ENCODE measurements at places on chromosomes 2 and 18.

- no peak for DNase-seq
These were observed 104.5 kb downstream of the ZEB2 start for GRCh38 chr2:144415386-144415785.

- no peak for DNase-seq
These were observed 53.2 kb upstream of the ALKAL2 start for GRCh38 chr2:341017-341542.

GRCh38 chr2:23559561-23560239 is 174.7 kb downstream of the KLHL29 start:
- DNase-seq = no peak

GRCh38 chr2:67930156-67930555 is 132.6 kb downstream of the C1D start:
- no peak for DNase-seq

DNA sequence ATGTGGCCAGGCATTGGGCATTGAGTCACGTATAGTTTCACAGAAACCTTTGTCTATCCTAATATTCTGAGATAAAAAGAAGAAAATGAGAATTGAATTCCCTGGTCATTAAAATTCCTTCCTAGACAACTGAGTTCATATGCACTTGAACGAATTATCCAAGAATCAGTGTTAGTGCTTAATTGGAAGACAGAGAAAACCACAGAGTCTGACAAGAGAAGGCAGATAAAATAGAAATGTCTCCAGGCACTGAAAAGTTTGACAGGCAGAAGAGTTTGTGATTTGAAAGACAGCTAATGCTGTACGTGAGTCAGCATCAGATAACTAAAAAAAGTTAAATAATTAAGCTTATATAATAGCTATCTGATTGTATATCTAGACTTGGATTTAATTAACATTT is 47.7 kb upstream of the TRIB2 start:
- DNase-seq = no peak

GRCh38 chr2:202608142-202608852 is 26.5 kb upstream of the FAM117B start:
- DNase-seq = no peak

DNA sequence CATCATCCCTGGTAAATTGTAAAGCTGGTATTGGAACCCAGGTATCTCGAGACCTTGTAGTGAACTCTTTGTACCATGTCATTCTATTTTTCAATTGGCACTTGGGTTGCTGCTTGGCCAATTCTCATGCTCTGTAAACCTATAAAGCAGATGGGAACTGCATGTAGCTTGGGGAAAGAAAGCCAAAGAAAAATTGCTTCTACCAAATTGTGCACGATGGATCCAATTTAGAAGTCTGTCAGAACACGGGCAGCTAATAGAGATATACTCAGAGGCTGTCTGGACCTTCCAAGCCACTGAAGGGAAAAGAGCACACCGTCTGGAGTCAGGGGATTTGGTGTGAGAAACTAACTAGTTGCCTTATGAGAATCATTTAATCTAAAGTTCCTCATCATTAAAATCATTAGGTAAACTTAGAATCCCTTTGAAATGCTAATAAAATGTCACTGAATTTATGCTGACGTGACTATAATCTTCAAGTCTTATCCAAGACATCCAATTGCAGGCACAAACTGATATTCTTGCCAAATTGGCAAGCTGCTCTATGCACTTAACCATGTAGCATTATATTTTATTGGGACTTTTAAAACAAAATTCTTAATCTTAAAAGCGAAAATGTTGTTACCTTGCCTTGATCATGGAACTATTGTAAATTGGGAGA is 206.8 kb downstream of the DCC start:
- DNase-seq = no peak

- DNase-seq = no peak
These were observed 31.0 kb upstream of the ALLC start for GRCh38 chr2:3626812-3627499.

Data from CD4-positive, alpha-beta T cell treated with Interferon gamma for 1 hour (primary cell).